ENCODE measurements at places on chromosomes 12 and 14.
A peak's percentile ranks its signal among the peaks of the same experiment; 100 is the strongest.

GRCh38 chr14:102870994-102871831, 51.2 kb upstream of the AMN start:
- DNase-seq: no peak

DNA sequence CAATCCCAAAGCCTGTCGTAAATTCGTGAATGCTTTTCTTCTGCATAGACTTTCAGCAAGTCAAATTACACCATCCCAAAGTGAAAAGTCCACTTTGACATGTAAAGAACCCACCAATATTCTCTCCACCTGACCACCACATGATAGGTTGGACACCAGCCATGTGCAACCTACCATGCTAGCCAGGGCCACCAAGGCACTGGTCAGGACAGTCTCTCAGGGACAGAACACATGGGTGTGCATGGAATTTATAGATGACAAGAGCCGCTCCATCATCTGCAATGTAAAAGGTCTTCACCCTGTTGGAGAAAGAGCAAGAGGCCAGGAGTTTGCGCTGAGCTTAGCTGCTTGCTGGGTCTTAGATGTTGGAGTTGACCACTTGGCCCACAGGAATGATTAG, 5.4 kb upstream of the KRT76 start:
- no peak for DNase-seq

DNA sequence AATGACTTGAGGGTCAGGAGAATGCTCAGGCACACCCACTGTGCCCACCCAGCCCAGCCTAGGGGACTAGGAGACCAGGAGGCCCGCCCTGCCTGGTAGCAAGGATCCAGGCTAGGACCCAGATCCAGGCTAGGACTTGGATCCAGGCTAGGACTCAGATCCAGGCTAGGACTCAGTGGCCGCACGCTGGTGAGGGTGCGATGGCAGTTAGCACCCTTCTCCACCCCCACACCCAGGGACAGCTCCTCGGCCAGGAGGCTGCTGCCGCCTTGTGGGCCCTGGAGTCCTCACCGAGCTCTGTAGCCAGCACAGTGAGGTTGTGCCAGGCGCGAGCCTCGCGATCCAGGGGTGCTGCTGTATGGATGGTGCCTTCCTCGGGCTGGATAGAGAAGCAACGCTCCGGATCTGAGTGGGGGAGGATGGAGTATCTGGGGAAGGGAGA, 5.1 kb downstream of the CDH24 start:
- peak; percentile 44 for DNase-seq

DNA sequence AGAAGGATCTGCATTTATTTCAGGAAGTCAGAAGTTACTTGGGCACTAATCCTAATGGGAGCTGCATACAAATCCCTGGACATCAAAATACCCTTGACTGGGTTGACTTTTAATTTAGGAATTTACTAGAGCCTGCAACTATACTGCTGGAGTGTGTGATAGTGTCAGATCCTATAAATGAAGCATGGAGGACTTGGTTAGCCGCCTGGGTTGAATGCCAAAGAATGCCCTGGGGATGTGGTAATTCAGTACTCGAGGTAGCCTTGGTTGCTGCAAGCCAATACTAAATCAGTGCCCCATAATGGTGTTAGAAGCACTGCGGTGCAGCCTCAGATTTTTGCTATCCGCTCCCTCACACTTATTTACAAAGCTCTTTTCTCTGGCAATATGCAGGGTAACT, 184.9 kb downstream of the CAPZA3 start:
- no peak for DNase-seq

DNA sequence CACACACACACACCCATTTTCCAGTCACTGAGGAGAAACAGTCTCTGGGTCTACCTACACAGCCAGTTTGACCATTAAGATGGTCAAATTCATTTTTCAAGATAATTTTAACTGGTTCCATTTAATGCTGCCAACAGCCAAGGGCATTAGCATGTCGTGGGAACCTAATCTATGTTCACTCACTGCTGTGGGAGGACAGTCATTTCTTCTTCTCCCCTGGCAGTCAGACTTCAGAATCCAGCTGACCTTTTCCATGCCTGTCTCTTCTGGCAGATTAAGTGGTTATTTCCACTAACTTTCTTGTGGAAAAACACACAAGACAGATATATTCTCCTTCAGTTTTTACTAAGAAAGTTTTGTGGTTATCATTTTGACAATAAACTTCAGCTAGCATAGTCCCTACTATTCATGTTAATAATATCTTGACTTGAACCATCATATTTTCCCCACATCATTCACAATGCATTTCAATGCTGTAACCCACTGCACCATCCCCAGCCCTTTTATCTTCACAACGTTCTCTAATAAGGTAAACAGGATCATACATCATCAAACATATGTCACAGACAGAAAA, 82.2 kb downstream of the DAD1 start:
- DNase-seq: peak; percentile 48

DNA sequence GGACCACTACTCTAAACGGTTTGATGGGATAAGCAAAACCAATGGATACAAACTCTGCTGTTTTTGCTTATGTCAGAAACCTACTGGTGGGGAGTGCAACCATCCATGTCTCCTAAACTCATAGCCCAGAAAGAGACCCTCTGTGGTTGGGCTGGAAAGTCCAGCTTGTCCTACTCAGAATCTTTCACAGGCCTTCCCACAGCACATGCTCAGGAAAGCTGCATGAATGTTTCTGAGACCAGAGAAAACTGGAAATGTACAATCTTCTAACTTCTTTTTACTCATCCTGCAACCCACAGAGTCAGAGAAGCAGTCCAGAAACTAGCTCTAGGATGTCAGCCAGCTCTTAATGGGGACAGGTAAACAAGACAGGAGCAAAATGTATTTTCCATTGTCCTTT, 73.3 kb downstream of the ANO2 start:
- no peak for DNase-seq

- DNase-seq: no peak
Measured at GRCh38 chr14:88866305-88866704, 41.9 kb downstream of the TTC8 start.

DNA sequence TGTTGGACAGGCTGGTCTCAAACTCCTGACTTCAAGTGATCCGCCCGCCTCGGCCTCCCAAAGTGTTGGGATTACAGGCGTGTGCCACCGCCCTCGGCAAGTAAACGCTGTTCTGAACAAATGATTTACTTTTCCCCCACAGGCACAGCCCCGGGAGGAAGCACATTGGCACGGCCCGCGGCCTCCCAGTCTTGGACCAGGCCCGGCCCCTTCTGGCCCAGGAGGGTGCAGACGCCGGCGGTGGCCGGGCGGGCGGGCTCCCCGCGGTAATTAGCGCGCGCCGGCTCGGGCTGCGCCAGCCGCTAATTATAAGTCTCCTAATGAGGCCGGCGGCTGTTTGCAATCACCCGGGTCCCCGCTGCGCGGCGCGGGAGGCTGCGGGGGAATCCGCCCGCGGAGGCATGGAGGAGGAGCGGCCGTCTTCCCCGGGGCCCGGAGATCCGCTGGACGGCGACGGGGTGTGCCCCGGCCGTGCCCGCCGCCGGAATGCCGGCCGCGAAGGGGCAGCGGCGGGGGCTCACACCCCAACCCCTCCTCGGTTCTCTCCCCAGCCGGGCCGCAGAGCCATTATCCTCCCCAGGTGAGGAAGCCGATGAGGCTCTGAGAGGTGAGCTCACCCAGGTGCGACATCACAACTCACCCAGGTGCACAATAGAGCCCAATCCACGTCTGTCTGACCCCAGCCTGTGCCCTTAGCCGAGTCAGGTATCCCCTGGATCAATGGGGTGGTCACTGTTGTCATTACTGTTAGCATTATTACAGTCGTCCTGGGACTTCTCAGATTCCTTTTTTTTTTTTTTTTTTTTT, 3.3 kb upstream of the POP5 start:
- peak; percentile 66 for DNase-seq

DNA sequence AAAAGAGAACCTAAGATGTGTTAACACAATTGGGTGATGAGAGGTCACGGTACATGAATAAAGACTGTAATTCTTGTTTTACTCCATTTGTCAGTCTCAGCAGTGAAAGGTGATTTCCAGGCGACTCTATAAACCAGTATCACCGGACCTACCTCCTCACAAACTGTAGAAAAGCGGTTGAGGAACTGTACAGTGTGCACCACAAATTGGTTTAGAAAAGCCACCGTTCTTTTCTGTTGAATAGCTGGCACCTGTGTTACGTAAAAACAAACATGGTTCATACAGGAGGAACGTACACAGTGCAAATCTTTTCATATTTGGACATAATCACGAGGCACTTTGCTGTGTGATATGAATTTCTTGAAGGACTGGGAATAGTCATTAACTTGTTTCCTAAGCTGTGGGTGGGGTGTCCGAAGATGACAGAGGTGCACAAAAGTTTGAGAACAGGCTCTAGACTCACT, 663 bp downstream of the WASHC3 start:
- DNase-seq: peak; percentile 37

DNA sequence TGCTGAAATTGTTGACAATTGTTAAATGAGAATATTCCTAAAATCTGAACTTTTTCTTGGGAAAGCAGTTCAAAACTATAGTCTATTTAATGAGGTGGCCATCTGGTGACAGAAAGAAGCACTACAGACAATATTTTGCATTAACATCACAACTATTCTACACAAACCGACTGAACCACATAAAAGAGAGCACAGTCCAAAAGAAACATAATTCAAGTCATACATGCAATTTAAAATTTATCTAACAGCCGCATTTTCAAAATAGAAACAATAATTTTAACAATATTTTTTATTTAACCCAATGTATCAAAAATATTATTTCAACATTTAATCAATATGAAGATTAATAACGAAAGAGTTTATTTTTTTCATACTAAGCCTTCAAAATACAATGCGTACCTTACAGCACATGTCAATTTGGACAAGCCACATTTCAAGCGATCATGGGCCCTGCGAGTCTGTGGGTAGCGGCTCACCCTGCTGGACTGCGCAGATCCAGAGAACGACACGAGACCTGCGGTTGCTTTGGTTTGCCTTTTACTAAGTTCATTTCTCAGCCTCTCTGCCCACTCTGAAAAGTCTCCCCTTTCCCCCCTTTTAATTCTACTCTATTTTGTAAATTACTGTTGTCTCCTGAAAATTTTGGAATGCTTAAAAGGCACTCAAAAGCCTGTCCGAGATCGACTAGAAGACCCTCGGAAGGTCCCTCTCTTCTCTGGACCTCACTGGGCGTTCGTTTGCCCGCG, 947 bp upstream of the LRRC9 start:
- peak; percentile 35 for DNase-seq

GRCh38 chr14:55417955-55418354, 6.3 kb upstream of the ATG14 start:
- DNase-seq: no peak

- no peak for DNase-seq
Measured at GRCh38 chr14:68548194-68549076, 244.4 kb downstream of the ZFP36L1 start.

DNA sequence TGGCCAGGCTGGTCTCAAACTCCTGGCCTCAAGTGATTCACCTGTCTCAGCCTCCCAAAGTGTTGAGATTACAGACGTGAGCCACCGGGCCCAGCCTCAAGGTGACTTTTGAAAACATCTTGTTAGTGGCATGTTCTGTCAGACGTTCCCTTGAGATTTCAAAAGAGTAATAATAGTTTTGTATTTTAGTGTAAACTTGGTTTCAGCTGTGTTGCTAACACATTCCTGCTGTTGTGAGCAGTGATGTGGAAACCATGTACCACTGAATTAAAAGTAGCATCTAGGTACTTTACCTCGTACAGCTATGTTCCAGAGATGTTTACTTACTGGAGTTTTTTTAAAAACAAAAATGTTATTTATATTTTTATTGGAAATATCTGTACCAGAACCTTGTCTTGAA, 111.3 kb downstream of the AEBP2 start:
- DNase-seq: no peak

DNA sequence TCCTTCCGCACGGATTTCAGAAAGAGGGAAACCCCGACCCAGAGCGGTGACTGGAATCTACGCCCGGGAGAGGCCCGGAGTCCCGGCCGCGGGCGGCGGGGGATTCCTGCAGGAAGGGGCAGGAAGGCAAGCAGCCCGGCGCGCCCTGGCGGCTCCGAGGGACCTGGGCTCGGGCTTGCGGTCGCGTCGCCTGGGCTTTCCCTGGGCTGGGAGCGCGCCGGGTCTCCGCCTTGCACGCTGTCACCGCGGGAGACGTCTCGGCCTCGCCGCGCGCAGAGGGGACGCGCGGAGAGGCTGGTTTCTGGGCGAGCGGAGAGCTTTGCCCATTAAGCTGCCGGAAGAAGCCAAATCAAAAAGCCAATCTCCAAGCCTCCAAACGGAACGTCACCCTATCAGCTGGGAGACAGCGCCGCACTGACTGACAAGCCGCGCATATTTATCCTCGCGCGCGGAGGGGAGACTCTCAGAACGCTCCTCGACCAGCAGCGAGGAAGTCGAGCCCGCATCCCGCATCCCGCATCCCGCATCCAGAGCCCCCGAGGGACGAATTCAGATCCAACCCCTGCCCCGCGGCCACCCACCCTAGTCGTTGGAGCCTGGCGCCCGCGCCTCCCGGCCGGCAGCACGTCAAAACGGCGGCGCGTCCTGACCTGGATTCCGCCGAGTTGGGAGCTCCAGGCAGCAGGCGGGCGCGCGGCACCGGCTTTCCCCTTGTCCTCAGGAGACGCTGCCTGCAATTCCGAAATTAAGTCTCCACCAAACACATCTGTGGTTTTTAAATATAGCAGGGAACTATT, at the start of gene SLC8A3:
Gene SLC8A3 (minus strand): TSS at position 293 of the 797 bp plus-strand sequence. CDS start 20,529 bp downstream, outside the sequence.
- DNase-seq: peak; percentile 64

DNA sequence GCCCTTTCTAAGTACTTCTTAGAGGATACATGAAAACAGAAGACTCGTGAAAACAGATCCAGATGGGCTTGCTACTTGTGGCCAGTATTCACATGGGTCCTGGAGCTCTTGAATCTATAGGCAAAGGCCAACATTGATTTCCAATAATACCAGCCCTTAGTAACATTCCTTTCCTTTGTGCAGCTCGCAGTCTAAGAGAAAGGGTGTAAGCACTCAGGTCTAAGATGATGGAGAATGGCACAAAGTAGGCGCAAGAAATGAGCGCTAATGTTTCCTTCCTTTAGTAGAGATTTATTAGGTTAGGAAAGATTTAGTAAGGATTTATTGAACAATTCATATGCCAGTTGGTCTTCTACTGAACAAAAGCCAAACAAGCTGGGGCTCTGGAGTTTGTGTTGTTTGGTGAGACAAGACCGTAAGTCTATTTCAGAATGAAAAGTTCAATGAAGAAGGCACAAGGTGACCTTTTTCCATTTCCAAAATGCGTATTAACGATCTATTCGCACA, 525 bp downstream of the RNU6-8 start:
- DNase-seq: no peak

DNA sequence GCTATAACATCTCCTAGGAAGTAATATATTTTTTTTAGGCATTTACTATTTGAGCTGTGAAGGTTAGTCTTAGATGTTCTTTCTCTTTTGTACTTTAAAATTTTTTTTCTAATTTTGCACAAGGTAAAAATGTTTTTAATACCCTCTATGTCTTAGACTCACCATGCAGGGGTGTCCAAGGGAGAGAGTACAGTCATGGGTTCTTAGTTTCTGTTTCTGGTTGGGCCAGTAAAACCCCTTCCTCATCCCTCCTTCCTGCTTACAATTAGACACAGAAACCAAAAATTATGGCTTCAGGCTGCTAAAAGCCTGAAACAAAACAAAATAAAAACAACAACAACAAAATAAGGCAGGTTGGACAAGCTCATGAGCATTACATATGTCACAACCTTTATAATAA, 193.0 kb downstream of the SYT1 start:
- DNase-seq: no peak

GRCh38 chr12:80419644-80420043, 24.4 kb upstream of the PTPRQ start:
- no peak for DNase-seq
